ENCODE measurements at places on chromosomes 4 and X.

DNA sequence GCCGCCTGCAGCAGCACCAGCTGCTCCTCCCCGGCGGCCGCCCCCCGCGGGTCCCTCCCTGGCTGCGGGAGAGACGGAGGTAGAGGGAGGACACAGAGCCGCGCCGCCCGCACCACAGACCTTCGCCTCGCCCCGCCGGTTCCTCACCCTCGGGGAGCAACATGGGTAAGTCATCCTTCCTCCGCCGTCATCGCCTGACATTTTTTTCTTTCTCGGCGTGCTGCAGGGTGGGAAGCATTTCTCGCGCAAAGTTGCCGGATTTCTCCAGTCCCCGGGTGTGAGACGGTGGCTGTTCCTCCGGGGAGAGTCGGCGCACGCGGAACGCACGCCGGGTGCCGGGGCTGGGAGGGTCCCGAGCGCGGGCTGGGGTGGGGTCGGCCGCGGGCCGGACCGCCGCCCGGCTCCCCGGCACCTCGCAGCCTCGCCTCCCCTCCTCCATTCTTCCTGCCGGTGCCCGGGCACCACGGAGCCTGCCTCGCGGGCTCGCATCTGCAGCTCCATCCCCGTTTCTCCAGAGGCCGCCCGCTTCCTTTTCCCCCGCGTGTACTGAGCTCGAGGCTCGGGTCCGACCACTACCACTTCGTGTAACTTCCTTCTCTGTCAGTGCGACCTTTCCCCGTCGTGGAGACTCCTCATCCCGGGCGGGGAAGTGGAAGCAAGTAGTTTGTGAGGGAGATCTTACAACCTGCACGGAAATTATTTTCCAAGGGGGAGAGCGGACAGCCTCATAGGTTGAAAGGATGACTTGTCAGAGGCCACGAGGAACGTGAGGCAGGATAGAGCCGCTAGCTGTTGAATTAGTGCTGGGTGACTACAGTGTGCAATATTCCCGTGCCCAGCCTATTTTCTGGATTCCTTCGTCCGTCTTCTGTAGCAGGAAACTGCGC is 464 bp downstream of the RAP1GDS1 start:
- DNase-seq, result peak; percentile 70

- no peak for DNase-seq
Observed at GRCh38 chrX:110399497-110399896, 40.8 kb downstream of the RTL9 start.

GRCh38 chrX:42384956-42385355 is 393.0 kb downstream of the PPP1R2C start:
- no peak for DNase-seq

GRCh38 chrX:39551762-39552161 is 546.0 kb downstream of the BCOR start:
- no peak for DNase-seq

- peak; percentile 13 for DNase-seq
Observed at GRCh38 chrX:46757593-46757992, 1.3 kb downstream of the SLC9A7 start.

- no peak for DNase-seq
Observed at GRCh38 chr4:169160825-169161224, 109.9 kb downstream of the SH3RF1 start.

- DNase-seq, result no peak
Observed at GRCh38 chrX:56499372-56499771, 64.1 kb upstream of the UBQLN2 start.

DNA sequence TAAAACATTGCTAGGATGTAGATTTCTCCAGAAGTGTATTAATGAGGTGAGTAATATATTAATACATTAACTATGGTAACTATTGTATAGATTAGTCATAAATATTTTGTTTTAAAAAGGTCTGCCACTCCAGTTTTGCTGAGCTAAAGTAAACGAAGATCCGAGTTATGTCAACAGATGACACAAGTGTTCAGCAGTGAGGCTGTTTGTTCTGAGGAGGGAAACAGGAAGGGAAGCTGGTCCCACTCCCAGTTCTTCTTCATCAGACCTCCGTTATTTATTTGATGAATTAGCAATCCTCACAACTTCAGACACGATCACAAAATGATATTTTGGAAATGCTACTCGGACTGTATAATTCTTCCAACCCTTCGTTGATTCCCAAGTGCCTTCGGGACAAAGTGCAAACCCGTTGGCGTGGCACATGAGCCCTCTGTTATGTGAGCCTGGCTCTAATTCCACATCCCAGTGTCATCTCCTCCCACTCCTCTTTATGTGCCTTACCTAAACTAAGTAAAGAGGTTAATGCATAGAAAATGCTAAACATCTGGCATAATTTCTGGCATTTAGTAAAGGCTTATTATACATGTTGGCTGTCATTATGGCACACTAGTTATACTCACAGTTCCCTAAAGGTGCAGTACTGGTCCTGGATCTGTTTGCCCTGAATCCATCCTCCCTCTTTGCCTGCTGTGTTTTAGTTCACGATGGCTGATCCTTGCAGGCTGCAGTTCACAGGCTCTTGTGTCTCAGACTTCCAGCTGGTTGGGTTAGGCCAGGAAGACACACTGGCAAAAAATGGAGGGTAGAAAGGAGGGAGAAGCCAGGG is 190.6 kb upstream of the LNX1 start:
- no peak for DNase-seq

DNA sequence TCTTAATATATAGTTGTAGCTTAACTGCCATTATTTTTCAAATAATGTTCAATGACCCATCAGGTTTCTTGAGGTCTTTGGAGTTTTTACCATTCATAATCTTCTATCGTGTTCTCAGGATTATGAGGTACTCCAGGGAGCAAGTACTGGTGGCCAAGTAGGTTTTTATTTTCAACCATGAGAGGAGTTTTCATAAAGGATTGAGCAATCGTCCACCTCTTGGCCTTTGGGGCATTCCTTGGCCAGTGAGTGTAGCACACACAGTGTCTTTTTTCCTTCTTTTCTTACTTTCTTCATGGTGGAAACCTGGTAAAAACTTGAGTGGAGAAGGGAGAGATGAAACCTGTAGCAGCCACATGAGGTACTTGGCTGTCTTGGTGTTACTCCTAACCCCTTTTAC is 567.0 kb upstream of the NR3C2 start:
- DNase-seq, result no peak

GRCh38 chr4:183907871-183908683 is 3.0 kb downstream of the STOX2 start:
- peak; percentile 29 for DNase-seq

DNA sequence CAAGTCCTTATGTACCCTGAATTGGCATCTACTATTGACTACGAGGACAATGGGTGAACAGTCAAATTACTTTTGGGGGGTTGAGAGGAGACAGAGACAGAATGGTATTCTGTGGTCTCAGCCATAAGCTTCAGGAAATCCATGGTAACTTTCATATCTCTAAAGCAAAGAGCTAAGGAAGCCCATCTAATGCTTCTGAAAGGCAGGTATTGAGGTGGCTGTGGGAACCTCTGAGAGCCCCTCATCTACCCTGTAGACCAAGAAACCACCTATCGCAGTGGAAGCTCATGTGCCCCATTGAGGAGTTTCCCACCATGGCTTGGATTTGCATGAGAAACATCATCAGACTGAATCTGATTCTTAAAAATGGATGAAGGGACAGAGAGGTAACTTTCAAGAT is 23.1 kb upstream of the BMP2K start:
- DNase-seq, result no peak

DNA sequence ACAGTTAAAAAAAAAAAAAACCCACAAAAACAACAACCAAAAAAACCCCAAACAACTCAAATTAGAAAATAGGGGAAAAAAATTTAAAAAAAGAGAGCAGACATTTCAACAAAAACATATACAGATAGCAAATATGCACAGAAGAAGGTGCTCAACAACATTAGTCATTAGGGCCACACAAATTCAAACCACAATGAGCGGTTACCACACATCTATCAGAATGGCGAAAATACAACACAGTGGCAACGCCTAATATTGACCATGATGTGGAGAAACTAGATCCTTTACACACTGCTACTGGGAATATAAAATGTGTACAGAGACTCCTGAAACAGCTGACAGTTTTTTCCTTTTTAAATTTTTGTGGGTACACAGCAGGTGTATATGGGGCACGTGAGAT is 19.4 kb downstream of the LYAR start:
- DNase-seq, result no peak

DNA sequence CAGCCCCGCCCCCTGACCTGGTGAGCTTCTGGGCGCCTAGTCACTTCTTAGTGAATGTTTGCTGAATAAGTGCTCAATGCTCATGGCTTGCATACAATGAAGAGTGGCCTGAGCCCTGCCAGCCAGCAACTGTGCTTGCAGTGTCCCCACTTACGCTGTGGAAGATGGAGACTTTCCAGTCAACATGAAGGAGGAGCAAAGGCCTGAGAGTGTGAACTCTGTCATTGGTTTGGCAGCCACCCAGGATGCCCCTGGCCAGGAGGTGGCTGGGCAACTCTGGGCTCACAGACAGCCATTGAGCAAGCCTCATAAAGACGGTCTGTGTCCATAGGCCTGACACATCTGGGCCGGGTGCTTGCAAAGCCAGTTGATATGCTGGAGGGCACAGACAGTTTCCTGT is 72.1 kb upstream of the MAMLD1 start:
- no peak for DNase-seq

GRCh38 chrX:51891821-51892551 is 1.4 kb upstream of the MAGED1 start:
- DNase-seq, result peak; percentile 6

GRCh38 chrX:44299177-44299576 is 44.3 kb downstream of the EFHC2 start:
- DNase-seq, result no peak

All from cerebellar cortex (tissue), 1 donor.